ENCODE measurements at places on chromosomes 5 and 9. TPM values are rescaled to one million over a fixed set of nuclear protein-coding genes. Genes with fewer than 3 reads are reported as not detected.

GLRA1 gene
- total RNA-seq, result not detected

ZNF622 gene
- 34.0 TPM for total RNA-seq

DNA sequence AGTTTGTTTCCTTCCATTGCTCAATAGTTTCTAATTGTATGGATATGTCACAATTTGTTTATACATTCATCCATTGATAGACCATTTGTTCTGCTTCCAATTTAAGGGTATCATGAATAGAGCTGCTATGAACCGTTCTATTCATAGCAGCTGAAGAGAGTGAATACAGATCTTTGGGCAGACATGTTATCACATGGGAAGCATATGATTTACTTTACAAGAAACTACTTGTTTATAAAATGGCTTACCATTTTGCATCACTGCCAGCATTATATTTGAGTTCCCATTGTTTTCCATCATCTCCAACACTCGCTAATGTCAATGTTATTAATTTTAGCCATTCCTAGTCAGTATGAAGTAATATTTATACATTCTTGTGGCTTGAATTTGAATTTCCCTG is 549.0 kb downstream of the MAT2B start:
- H3K27me3 ChIP-seq, result no peaks in the 10 kb centered on the region
- no peaks in the 10 kb centered on the region for H3K36me3 ChIP-seq
- H3K4me3 ChIP-seq, result no peak overlapping the region
- H3K27ac ChIP-seq, result no peak overlapping the region

DNA sequence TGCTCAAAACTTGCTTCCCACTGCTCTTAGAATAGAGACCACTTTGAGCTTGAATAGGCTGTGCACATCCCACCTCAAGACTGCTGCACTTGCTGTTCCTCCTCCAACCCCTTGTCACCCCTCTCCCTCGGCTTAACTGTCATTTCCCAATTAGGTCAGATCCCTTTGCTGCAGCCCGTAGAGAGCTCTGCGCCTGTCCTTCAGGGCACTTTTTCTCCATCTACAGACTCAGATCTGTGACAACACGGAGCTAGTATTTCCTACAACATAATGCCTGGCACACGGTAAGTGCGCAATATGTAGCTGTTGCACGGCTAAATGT is 485 bp upstream of the HABP4 start:
- H3K27me3 ChIP-seq, result no peaks in the 10 kb centered on the region
- H3K4me1 ChIP-seq, result peaks cover 11% of the 10 kb centered on the region
- no peaks in the 10 kb centered on the region for H3K36me3 ChIP-seq
- peak overlapping the region; percentile 80 for H3K4me3 ChIP-seq
- no peak for DNase-seq
- H3K27ac ChIP-seq, result no peak overlapping the region

GRCh38 chr5:96751203-96752169 is 56.3 kb downstream of the ERAP1 start:
- H3K27ac ChIP-seq, result peak overlapping the region; percentile 1
- H3K4me3 ChIP-seq, result no peak overlapping the region
- no peaks in the 10 kb centered on the region for H3K4me1 ChIP-seq
- DNase-seq, result no peak
- H3K27me3 ChIP-seq, result no peaks in the 10 kb centered on the region
- peaks cover 90% of the 10 kb centered on the region for H3K36me3 ChIP-seq
